Hematopoietic multipotent progenitor cell treated with erythropoietin and hydrocortisone succinate and interleukin-3 and kit ligand, for 4 days (in vitro differentiated cells): ENCODE measurements at places on chromosomes 1 and 21.

- no peak for DNase-seq
Measured at GRCh38 chr1:225596736-225597135, 56.2 kb downstream of the ENAH start.

- DNase-seq: peak; percentile 18
Measured at GRCh38 chr1:168019407-168019806, 82.5 kb upstream of the MPC2 start.

DNA sequence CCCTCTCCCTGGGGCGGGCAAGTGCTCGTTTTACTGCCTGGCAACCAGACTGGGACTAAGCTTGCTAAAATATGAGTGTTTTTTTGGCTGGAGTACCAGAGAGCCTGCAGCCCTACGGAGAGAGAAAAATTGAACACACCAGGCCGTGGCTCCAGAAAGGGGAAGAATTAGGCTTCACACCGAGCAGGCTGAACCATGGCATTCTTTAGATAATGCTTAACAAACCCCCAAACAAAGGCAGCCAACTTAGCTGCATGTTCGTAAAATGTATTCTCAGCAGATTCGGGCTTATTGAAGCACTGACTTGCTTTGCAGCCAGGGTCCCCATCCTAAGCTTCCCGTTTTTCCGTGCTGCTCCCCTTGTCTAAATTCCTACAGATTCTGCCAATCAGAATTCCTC is 76.6 kb downstream of the LMX1A start:
- no peak for DNase-seq

GRCh38 chr1:79585801-79586200 is 579.3 kb upstream of the ADGRL4 start:
- DNase-seq: no peak

- DNase-seq: no peak
Measured at GRCh38 chr1:192983349-192983980, 75.7 kb downstream of the UCHL5 start.

DNA sequence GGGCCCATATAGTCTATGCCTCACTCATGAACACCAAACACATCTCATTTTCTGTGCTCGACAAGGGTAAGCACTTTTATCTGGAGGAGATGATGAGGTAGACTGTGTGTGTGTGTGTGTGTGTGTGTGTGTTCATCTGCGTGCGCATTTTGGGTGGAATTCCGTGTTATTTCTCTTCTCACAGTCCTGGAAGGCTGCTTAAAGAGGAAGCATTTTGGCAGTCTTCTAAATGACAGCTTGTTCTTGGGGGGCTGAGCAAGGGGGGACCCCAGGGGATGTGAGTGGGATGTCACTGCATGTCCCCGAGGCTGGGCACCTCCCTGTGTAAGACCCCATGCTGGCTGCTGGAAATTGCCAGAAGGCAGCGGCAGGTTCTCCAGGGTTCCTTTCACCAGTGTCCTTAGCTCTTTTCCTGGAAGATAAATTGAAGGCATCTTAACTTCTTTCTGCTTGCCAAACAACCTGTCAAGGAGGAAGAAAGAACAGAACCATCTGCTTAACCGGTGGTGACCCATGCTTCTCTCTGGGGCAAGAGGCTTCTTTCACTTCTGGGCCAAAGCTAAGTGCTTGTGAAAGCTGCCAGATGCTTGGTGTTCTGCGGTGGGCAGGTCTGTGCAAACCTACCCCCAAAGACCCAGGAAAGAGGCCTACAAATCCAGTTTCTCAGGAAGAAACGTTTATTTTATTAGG is 9.9 kb upstream of the RD3 start:
- DNase-seq: no peak

GRCh38 chr1:160646711-160647328 is at the start of gene SLAMF1:
TSS of gene SLAMF1 (minus strand) at chr1:160647044. CDS start at chr1:160646945, 99 bp downstream.
- DNase-seq: peak; percentile 67

DNA sequence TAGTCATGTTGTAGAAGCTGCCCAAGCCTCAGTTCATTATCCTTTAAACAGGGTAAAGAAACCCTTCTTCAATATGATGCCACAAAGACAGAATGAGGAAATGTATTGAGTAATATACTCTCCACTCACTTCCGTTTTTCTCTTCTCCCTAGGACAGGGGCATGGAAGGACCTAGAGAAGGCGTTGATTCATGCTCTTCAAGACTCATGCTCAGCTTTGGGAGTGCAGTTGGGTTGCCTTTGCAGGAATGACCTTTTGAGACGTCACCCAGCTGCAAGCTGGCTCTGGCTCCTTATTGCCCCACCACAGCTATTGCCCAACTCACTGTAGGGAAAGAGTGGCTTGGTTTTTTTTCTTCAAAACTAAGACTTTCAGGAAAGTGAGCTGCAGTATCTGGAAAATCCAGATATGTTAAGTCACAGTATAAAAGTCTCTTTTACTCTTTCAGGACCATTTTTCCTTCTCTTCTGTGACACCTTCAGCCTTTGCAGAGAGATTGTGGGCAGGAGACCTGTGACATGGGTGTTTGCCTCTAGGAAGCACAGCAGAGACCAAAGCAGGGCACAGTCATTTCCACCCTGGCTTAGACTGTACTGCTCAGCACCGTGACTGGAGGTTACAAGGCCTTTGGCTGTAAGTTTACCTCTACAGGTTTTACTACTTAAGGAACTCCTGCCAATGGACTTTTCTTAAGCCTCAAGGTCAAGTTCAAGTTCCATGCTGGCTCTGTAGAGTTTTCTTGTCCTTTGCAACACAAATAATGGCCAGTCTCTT is 39.5 kb downstream of the XCL2 start:
- peak; percentile 80 for DNase-seq

- DNase-seq: no peak
Measured at GRCh38 chr1:197673292-197673691, 102.0 kb downstream of the DENND1B start.

GRCh38 chr1:18939398-18940302 is 16.8 kb downstream of the IFFO2 start:
- no peak for DNase-seq

- peak; percentile 43 for DNase-seq
Measured at GRCh38 chr21:38223893-38224540, 32.8 kb upstream of the KCNJ15 start.

DNA sequence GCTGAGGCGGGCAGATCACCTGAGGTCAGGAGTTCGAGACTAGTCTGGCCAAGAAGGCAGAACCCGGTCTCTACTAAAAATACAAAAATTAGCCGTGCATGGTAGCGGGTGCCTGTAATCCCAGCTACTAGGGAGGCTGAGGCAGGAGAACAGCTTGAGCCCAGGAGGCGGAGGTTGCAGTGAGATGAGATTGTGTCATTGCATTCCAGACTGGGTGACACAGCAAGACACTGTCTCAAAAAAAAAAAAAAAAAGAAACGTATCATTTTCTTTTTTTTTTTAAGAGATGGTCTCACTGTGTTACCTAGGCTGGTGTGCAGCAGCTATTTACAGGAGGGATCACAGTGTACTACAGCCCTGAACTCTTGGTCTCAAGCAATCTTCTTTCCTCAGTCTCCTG is 47.3 kb downstream of the ITGB3BP start:
- DNase-seq: no peak

GRCh38 chr1:94228640-94229375 is 8.6 kb downstream of the ARHGAP29 start:
- DNase-seq: no peak

DNA sequence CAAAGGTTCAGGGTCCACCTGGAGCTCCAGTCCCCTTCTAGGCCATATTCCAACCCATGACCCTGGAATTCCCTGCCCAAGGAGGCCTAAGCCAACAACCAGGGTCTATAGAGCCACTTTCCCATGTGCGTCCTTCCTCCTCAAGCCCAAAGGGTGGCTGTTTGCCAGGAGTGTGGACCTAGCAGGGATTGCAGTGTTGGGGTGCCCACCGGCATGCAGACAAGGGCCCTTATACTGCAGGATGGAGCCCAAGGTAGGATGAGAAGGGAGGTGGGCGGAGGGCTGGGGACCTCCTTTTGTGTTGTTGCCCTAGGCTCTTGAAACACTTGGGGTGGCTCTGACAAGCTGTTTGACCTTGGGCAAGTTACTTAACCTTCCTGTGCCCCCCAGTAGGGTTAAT is 19.7 kb upstream of the ADGRB2 start:
- no peak for DNase-seq

DNA sequence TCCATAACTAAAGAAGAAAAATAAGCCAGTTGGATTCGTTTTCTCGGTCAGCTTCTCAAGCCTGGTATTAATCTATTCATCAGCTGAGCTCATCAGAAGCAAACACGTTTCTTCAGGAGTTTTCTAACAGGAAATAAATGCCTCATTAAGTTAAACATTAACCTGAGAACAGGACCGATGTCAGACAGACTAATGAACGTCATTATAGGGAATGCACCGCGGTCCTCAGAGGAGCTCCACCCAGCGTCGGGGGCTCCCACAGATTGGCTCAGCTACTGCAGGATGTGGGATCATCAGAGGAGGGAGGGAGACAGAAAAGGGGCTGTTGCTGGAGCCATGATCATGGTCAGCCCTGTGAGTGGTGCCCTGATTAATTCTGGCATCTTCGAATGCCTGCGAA is 615.4 kb downstream of the PTPRU start:
- no peak for DNase-seq

DNA sequence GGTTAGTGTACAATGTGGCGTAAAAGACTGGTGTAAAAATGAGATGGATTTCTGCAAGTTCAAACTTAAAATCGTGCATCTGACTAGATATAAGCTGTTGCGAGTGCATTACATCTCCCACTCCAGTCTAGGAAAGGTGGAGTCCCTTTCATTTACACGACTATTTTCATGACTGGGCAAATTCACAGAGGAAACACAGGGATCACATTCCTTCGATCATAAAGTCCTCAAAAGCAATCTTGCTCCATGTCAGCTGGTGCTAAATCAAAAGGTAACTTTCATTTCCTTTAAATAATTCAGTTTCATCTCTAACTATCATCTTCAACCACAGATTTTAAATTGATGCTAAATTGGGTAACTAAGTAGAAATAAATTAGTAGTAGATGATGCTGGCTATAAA is 100.0 kb downstream of the HLCS start:
- no peak for DNase-seq

DNA sequence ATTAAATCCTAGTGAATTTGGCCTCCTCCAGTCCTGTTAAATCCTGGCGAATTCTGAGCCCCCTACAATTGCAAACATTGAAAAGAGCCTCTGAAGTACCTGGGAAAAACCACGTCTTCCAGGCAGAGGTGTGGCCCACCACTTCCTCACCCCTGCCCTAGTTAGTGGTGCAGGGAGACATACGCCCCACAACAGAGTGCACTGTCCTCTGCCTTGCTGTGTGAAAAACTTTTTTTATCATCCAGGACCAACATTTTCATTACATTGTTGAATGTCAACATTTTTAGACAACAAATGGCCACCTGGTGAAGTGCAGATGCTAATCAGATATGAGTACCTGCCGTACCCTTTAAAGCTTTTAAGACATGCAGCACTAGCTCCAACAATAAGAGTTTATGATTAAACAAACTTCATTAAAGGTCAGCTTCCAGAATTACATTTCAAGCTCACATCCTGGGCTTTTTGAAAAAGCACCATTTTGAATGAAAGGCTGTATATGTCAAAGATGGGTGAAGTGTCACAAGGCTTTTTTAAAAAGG is 13.6 kb upstream of the TMPRSS2 start:
- no peak for DNase-seq

- no peak for DNase-seq
Measured at GRCh38 chr1:166933633-166934032, 41.7 kb downstream of the ILDR2 start.

DNA sequence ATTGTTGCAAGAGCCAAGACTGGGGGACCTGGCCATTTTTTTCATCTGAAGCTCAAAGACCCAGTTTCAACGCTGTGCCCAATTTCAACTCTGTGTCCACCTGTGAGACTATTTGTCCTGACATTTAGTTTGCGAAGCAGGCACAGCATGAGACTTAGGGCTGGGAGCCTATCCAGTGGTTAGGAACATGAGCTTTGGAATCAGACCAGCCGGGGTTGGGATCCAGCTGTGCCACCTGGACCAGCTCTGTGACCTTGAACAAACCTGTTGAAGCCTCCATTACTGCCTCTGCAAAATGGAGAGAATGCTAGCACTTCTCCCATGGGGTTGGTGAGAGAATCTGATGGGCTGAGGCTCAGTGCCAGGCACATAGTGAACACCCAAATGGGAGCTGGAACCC is 206.1 kb upstream of the TMEM51 start:
- DNase-seq: no peak

- no peak for DNase-seq
Measured at GRCh38 chr1:107544285-107544684, 403.4 kb downstream of the NTNG1 start.
